ENCODE measurements at places on chromosomes 12 and 14.

- no peak for DNase-seq
These were observed 34.9 kb downstream of the GNS start for GRCh38 chr12:64724201-64724745.

DNA sequence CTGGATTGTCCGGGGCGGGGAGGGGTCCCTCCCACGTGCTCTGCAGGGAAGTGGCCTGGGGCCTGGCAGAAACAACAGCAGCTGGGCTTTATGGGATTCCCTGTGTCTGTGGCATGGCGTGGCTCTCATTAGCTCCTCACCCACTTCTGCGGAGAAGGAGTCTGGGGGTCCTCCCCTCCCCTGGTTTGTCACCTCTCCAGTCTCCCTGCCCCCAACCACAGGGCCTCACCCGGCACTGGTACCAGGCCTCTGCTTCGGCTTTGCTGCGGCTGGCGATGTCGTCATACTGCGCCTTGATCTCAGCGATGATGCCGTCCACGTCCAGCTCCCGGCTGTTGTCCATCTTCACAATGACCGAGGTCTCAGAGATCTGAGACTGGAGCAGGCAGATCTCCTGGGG is 6.4 kb downstream of the KRT82 start:
- DNase-seq = no peak

DNA sequence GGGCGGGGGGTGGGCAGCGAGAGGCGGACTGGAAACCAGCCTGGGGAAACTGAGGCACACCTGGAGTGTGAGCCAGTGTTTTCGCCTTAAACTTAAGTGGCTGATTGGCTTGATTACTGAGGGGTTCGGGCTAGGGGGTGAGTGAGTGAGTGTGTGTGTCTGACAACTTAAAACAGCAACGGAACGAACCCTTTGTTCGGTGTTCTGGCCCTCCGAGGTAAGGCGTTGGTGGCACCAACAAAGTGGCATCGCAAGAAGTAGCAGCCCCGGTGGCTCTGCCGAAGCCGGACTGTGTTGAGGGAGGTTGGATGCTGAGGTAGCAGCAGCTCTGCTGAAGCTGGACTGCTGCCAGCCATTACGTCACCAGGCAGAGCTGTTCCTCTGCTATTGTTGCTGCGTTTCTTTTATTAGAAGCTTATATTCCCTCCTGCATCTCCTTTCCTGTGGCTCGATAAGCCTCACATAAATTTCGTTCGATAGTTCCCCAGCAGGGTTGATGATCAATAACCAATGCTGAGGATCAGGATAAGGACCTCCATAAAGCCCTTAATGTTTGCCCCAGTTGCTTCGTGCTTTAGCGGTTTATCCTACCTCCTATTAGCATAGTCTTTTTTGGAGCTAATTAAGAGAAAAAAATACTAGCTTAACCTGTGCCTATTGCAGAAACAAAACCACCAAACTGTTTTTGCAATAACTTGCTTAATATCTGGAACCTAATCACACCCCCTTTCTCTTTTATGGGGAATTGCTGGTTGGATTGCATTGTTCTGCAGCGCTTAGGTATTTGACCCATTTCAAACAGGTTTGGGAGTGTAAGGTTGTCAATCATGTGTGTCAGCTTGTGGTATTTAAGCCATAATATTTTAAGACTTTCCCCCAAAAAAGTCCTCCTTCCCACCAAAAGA is 1.3 kb downstream of the GPR137C start:
- DNase-seq = peak; percentile 94

DNA sequence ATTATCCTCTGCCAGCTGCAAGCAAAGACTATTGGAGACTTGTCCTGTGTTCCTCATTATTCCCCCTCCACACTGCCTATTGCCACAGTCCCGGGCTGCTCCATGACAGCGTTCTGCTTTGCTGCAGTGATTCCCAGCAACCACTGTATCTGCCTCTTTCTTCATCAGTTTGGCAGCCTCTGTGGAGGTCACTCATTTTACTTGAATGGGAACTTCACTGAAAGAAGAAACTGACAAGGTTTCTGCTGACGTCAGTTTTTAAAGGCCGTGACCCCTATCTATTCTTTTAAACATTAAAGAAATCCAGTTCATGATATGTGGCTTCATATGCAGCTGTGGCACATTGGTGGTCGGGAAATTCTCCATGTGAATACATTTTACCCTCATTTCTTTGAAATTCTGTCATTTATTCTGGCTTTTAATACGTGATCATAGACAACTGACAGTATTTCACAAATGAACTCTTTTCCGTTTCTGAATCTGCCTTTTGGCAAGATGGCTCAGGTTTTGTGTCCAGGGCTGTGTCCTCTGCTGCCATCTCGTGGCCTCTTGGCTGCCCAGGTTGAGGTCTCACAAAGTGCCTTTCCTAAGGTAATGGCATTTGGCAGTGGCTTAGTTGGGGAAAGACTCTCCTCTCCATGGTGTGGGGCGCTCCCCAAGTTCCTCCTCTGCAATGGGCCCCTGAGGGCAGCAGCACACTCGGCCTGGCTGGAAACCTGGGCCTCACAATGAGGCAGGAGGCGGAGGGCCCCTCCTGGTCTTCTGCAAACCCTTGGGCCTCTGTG is 5.8 kb downstream of the TMEM253 start:
- DNase-seq = peak; percentile 89

GRCh38 chr12:107302649-107303341 is 209.4 kb upstream of the CRY1 start:
- DNase-seq = no peak

GRCh38 chr14:37253905-37254304 is 56.2 kb downstream of the MIPOL1 start:
- DNase-seq = peak; percentile 57

DNA sequence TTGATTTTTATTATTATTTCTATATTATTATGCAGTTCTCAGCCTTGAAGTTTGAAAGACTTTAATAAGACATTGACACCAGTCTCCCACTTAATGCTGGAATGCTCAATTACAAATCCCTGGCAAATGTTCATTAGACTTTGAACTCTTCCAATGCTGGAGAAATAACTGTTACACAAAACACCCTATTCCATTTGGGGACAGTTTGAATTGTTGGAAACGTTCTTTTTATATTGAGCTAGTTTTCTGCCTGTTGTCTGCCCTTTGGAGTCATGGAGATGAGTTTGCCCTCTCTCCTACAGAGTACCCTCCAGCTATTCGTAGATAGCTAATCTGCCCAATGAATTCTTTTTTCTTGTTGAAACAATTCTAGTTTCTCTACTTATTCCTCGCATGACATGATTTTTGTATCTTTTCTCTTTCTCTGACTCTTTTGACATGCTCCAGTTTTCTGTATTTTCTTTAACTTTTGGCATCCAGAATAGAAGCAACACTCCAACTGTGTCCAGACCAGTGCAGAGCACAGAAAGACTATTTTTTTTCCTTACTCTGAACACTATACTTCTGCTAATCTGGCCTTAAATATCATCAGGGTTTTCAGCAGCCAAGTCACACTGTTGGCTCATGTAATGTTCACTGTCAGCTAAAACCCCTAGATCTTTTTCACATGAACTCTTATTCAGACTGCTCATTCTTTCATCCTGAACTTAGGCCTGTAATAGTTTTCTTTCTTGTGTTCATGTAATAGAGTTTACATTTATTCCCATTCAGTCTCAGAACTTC is 379.3 kb downstream of the RAD51B start:
- DNase-seq = no peak

DNA sequence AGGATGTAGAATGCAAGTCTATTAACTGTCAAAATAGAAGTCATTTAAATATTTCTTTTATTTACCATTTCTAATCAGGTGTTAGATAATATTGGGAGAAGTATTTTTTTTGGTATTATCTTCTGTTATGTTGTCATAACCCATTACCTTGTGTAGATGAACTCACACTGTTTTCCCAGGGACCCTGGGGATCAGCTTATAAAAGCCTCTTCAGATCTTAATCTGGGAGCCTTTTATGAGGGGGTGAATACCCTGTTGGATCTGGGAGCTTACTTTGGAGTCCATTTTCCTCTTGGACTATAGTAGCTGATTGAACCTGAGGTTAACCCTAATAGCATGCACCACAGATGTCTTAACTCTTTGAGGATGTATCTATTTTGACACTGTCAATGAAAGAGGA is 176.3 kb upstream of the ATP2B1 start:
- DNase-seq = no peak

DNA sequence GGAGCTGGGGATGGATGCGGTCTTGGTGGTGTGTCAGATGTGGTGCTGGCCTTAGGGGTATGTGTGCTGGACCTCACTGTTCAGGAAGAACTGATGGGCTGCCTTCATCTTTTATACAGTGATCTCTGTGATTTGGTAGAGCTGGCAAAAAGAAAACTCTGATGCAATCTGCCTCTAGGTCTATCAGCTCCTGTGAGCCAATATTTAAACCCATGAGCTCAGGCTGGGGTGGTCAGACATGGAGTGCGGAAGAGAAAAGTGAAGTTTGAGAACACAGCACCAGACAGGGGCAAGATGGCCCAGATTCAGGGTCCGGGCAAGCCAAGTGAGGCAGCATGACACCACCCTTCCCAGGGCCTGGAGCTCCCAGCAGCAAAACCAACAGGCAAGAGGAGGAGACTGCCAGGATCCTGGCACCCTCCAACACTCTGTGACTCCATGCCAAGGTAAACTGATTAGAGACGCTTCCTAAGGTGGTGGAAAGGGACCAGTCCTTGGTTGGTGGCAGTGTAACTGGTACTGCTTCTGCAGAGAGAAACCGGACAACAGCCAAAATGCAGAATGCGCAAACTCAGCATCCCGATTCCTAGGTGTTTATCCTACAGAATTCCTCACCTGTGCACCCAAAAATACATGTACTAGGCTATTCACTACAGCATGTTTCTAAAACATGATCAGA is 82.3 kb downstream of the CHGA start:
- DNase-seq = no peak

GRCh38 chr14:84864548-84865271 is 665.2 kb upstream of the FLRT2 start:
- DNase-seq = peak; percentile 86

- DNase-seq = no peak
These were observed 19.6 kb downstream of the LGMN start for GRCh38 chr14:92728759-92729364.

DNA sequence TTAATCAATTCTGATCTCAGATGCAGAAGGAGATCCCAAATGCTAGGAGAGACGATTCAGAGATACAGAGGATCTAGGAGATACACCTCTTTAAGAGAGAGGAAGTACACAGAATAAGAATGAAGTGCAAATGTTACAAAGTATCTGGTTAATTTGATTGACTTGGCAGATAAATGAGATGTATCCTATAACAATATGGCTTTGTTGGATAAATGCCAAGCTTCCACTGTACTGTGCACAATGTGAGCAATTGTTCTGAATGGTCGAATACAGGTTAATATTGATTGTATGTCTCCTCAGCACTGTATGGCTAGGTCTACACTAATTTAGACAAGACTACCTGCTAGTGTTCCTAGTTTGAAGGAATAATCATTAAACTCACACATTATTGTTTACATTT is 119.6 kb upstream of the PTPRB start:
- peak; percentile 70 for DNase-seq

- DNase-seq = peak; percentile 7
These were observed 411.0 kb upstream of the OR4E1 start for GRCh38 chr14:22084393-22085281.

DNA sequence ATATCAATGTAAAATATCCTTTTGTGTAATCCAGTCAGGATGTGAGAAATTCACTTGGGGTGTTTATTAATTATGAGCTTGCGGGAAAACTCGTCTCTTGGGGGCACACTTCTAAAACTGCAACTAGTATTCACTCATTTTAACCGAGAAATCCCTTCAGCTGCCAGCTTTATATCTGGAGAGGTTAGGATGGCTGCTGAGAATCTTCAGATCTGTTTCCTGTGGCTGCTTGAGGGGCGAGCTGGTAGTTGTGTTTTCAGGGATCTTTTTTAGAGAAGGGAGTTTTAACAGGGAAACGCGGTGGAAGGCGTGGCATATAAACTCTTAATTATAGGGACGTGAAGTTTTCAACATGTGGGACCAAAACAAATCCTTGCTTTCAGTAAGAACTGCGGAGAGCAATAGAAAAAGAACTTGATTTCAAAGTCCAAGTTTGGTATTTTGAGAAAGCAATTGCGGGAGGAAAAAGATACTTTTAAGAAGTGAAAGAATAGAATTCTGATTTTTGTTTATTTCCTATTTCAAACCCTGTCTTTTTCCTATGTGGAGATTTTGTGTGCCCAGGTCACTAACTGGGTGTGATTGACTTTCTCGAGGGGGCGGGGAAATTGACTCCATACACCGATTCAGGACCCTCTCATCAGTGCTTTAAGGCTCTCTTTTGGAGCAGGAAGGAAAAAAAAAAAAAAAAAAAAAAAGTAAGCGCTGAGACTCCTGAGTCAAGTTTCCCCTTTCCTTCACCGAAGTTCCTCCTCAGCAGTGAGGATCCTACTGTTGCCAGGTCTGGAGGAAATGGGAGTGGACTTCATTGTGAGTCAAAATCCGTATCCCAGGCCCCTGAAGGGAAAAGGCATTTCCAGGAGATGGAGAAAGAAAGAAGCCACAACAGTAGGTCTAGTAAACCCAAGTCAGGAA is 1.1 kb downstream of the PPFIBP1 start:
- peak; percentile 50 for DNase-seq

DNA sequence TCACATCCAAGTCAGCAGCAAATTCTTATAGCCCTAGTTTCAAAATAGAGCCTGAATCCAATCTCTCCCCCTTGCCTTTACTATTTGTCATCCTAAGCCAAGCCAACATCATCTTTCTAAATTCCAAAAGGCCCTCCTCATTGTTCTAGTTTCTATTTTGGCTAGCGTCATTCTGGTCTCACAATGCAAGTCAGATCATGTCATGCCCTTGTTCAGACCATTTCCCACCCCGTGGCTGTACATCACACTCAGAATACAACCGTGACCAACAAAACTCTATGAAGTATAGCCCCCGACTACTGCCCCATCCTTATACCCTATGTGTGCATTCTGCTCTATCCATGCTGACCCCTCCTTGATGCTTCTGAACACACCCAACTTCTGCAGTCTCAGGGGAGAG is 12.3 kb upstream of the GNG2 start:
- no peak for DNase-seq

DNA sequence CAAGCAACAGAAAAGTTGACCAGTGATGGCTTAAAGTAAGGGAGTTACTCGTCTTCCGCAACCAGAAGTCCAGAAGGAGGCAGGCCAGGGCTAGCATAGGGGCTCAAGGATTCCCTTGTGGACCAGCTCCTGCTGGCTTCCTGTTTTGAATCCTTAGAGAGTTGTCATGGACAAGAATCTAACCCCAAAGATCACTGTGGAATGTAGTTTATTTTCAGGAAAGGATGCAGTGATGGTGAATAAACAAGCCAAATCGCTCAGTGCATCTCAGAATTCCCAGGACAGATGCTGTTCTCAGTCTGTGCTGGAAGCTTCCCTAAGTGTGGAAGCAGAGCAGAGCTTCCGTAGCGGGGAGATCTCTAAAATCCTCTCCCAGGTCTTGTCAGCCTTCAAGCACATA is 311.3 kb downstream of the C12orf75 start:
- DNase-seq = no peak

- DNase-seq = no peak
These were observed 188.2 kb upstream of the DDHD1 start for GRCh38 chr14:53341324-53341723.

DNA sequence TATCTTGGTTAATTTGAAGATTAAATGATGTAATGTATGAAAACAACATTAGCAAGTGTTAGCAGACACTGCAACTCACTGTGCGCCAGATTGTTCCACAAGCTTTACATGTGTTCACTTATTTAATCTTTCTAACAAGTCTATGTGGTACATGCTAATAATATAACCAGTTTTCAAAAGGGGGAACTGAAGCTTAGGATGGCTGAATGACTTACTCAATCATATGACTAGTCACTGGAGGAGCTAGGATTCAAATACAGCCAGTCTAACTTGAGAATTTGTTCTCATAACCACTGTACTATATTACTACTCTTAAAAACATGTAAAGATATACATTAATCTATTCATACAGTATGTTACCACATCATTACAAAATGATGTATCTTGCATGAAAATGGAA is 60.5 kb upstream of the LRIG3 start:
- no peak for DNase-seq

Measured in NCI-H1417 (cell line).